ENCODE measurements at places on chromosomes 16 and 17.

- no peak for DNase-seq
Measured at GRCh38 chr17:20234276-20234675, 225.1 kb downstream of the SPECC1 start.

DNA sequence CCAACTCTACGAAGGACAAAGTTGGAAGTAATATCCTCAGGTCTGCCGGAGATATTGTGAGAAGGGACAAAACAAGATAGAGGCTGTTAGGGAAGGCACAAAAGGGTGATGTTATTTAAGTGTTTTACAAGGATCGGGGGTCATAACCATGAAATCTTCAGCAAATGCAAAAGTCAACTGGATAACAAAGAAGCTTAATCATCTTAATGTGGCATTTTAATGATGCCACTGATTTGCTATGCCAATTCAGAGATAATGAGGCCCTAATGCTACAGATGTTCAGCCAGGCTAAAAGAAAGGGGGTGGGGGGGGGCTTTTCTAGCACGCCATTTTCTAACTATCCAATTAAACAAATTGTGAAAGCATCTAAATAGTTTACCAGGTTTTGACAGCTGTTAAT, 63.1 kb downstream of the IKZF3 start:
- no peak for DNase-seq

DNA sequence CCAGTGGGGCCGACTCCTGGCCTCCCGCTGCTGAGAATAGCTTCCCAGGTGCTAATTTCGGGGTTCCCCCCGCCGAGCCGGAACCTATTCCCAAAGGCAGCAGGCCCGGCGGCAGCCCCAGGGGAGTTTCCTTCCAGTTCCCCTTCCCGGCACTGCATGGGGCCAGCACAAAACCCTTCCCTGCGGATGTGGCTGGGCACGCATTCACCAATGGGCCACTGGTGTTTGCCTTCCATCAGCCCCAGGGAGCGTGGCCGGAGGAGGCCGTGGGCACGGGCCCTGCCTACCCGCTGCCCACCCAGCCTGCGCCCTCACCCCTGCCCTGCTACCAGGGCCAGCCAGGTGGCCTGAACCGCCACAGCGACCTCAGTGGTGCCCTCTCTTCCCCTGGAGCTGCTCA, 24.9 kb upstream of the ZFPM1 start:
- no peak for DNase-seq

GRCh38 chr16:85608515-85608885, 4.6 kb upstream of the GSE1 start:
- DNase-seq = no peak

- DNase-seq = no peak
Measured at GRCh38 chr17:78645421-78646295, 68.5 kb upstream of the DNAH17 start.

- no peak for DNase-seq
Measured at GRCh38 chr16:4525069-4525468, 13.5 kb downstream of the CDIP1 start.

DNA sequence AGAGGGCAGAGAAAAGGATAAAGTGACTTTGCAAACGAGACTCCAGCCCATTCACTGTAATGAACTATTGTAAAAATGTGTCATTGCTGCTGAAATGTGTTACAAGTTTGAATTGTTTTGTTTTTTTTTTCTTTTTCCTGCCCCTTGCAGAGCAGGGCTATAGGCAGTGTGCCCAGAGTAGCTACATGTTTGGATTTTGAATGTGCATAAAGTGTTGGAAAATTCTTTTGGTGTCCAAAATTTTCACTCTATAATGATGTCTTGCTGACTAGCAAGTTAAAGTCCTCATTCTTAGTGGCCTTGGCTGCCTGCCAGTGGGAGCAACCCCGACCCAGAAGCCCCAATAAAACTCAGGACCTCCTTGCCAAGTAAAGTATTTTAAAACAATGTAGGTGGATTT, 66.5 kb downstream of the IGF2BP1 start:
- DNase-seq = no peak

- no peak for DNase-seq
Measured at GRCh38 chr16:23821875-23822688, 13.7 kb upstream of the PRKCB start.

DNA sequence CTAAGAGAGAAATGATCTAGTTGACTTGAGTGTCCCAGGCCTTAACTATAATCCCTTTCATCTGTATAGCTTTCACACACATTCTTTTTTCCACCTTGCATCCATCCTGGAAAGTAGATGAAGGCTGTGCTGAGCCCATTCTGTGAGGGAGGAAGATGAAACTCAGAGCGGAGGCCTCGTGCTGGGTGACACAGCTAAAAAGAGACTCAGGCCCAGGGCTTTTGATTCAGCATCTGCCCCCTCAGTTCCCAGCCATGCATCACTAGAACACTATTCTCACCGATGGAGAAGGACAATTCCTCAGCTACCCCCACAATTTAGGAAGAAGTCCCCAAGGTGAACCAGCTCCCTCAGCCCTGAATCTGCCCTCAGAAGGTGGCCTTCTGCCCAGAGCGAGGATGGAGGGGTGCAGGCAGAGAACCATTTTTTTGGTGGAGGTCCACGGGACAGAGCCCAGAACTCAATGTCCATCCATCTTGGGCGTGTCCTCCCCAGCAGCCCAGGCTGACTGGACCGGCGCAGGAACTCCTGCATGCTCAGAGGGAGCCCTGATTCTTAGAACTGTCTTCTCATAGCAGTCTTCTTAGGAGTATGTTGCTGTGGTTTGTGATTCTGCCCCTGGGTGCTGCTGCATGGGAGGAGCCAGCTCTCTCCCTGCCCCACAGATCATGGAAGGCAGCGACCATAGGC, 5.8 kb upstream of the MYCBPAP start:
- DNase-seq = no peak

DNA sequence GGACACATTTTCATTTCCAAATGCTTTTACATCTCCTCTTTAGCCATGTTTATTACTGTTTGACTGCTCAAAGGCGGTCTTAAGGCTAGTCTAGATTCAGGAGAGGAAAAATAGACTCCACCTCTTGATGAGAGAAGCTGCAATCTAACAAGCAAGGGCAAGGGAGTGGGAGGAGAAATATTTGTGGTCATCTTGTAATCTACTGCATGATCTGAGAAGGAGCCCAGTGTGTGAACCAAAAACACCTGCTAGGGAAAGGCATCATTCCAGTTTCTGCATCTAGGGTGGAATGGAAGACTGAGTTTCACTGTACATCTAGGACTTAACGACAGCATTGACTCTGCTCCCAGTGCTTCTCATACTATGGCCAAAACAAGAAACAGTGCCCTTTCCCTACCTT, 232.2 kb upstream of the HS3ST3A1 start:
- no peak for DNase-seq

DNA sequence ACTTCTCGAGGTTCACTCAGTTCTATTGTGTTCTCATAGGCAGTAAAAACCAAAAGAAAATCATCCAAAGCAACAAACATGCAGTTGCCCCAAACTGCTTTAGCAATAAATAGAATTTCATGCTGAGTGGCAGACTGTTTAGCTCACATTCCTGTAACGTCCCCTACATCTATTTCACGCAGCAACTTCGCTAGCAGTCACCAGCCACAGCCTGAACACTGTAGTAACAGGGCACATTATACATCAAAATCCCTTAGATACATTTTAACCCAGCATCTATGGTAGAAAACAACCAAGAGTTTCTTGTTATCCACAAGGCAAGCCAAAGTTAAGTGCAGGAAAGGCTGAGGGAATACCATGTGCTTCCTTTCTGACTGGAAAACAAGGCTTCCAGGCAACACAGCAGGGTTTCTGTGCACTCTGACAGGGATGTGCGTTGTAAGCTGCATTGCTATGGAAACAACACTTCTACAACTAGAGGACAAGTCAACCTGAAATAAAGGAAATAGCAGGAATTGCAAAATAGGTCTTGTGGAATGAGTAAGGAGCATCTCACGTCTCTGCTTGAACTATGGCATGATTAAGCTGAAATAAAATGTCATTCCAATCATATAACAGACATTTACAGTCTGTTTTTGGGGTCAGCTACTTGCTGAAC, 55.4 kb downstream of the CFDP1 start:
- no peak for DNase-seq

GRCh38 chr16:81437865-81438264, 6.7 kb upstream of the CMIP start:
- DNase-seq = no peak

DNA sequence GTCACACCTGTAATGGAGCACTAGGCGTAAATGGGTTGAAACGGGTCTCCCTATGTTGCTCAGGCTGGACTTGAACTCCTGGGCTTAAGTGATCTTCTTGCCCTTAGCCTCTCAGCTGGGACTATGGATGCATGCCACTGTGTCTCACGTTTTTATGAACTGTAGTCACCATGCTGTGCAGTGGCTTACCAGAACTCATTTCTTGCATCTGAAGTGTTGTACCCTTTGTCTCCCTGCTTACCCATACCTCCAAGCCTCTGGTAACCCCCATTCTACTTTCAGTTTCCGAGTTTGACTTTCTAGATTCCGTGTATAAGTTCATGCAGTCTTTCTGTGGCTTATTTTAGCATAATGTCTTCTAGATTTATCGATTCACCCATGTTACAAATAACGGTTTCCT, 7.7 kb downstream of the PYCARD start:
- no peak for DNase-seq

GRCh38 chr16:68200088-68200783, 35.7 kb downstream of the ESRP2 start:
- DNase-seq = no peak

DNA sequence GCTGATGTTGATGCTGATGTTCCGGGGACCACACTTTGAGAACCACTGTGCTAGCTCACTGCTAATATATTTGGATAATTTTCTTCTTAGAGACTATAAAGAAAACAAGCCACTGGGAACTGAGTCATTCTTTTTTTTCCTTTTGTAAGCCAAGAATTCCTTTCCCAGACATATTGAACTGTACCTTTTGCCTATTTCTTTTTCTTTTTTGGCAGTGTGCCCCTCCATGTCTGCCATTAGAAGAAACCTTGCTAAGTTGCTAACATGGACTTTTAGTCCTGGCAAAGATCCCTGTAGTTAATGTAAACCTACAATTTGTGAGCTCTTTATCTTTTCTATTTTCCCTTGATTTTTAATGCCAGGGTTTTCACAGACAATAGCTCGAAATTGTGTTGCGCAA, 17.3 kb upstream of the ERCC4 start:
- DNase-seq = no peak

DNA sequence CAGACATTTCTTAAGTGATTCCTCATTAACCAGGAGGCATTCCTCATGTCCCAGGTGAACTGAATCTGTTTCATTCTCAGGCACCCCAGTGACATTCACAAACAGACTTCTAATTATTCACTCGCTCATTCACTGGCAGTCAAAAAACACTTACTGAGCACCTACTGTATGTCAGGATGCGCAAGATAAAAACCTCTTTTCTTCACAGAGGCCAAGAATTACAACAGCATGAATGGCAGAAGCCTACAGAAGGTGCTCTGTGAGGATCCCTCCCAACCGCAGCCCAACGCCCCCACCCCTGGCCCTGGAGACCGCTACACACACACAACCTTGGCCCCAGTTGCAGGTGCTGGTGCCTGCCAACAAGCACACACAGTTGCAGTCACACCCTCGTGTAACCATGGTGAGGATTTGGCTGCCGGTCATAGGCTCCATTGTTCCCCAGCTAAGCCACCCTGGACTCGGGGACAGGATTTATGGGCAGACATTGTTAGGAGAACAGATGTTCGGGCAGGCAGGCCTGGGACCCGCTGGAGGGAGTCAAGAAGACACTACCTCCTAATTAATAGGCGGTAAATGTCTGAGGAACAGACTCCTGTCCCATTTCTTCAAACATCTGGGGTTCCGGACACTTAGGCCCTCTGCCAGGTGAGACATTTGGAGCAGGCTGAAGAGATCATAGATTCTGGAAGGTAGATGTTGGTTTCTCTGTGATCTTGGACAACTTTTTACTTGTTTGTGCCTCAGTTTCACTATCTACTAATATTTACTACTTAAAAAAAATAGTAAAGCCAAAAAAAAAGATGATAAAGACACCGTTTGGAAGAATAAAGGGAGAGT, 43.2 kb downstream of the CUEDC1 start:
- no peak for DNase-seq

DNA sequence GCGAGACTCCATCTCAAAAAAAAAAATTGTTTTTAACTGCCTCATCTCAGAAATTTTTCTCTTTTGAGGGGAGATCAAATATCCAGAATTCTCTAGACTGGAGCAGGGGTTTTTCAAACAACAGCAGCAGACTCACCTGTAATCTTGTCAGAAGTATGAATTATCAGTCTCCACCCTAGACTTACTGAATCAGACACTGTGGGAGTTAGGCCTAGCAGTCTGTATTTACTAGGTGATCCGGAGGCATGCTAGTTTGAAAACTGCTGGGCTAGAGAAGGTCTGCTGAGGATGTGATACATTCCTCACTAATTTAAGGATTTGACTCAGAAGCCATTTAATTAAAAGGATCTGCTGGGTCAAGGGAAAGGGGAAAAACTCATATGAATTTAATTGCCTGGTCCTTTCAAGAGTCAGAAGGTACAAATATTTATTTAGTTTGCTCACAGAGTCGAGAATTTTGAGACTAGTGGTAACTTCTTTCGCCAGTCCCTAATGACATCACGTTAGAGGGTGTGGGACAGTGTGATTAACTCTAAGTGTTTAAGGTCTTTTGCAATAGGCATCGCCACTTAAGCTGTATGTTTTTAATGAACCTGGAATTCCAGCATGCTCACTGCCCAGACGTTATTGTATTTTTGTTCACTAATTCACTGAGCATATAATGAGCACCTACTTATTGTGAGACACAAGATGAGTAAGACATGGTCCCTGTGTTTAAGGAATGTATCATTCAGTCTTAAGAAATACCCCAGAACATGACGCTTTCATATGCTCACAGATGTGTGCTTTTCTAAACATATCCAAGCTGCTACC, 14.2 kb downstream of the ATP6V0A1 start:
- no peak for DNase-seq

DNA sequence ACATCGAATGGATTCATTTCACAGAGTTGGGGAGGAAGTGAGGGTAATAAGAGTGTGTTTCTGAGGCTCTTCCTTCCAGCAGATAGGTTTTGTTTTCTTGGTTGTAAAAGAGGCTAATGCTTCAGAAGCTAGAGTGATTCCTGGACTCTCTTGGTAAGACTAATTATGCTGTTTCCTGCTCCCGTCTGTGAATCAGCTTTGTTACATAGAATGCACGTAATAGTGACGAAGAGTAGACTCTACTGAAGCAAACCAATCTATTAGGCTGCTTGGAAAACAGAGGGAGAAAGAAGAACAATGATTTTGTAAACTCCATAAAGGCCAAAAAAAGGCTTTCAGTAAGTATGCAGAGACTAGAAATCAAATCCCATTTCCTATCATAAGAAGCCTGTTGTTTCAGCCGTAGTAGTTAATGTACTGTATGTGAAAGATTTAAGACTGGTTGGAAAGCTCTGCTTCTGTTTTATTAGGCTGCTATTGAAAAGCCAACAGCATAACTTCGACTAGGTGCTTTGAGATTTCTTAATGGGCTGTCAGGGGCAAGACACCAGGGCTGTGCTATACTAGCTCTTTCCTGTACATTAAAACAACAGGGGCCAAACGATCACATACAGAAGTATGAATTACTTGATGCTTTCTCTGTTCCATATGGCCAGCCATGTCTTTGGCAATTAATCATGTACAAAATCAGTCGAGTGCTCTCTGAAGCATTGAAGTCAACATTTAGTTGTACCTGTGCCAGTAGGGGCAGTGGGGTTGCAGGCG, 219.0 kb downstream of the FTO start:
- DNase-seq = no peak

Data from iPS DF 19.7 (cell line).